Stomach (tissue), 19 donors: ENCODE measurements at places on chromosomes 7 and 10. TPM values are rescaled to one million over a fixed set of nuclear protein-coding genes. Genes with fewer than 3 reads are reported as not detected.

PLOD3 gene
- 260 TPM for total RNA-seq

MYL7 gene
- total RNA-seq, result not detected

PPP1R17 gene
- not detected for total RNA-seq

ANKRD7 gene
- not detected for total RNA-seq

PLCE1 gene
- 23.5 TPM for total RNA-seq

IL15RA gene
- 16.1 TPM for total RNA-seq

PRR15 gene
- 53.6 TPM for total RNA-seq

IDI2 gene
- not detected for total RNA-seq

AASS gene
- 64.3 TPM for total RNA-seq

FZD8 gene
- 1.2 TPM for total RNA-seq

ERVW-1 gene
- not detected for total RNA-seq

AKR1C1 gene
- 227 TPM for total RNA-seq

HHEX gene
- total RNA-seq, result 6.8 TPM

CNPY1 gene
- 0.18 TPM for total RNA-seq

CTBP2 gene
- total RNA-seq, result 58.6 TPM

TAS2R5 gene
- not detected for total RNA-seq

STRIP2 gene
- 2.0 TPM for total RNA-seq

NPY4R gene
- total RNA-seq, result not detected

MKX gene
- total RNA-seq, result 21.0 TPM

IMPDH1 gene
- total RNA-seq, result 104 TPM

ASIC3 gene
- 0.43 TPM for total RNA-seq

CPN1 gene
- not detected for total RNA-seq

KCP gene
- total RNA-seq, result not detected

CRPPA gene
- total RNA-seq, result 0.58 TPM

SPDYE16 gene
- not detected for total RNA-seq

TMEM26 gene
- not detected for total RNA-seq

ELN gene
- 274 TPM for total RNA-seq

MRPS33 gene
- not detected for total RNA-seq

WDFY4 gene
- 7.0 TPM for total RNA-seq

CACNA2D1 gene
- 29.0 TPM for total RNA-seq

PAX4 gene
- not detected for total RNA-seq

ZMIZ1 gene
- 103 TPM for total RNA-seq

CFTR gene
- 1.9 TPM for total RNA-seq

TSPAN12 gene
- 26.6 TPM for total RNA-seq
